T-helper 2 cell (primary cell): ENCODE measurements at places on chromosomes 6 and 20.

DNA sequence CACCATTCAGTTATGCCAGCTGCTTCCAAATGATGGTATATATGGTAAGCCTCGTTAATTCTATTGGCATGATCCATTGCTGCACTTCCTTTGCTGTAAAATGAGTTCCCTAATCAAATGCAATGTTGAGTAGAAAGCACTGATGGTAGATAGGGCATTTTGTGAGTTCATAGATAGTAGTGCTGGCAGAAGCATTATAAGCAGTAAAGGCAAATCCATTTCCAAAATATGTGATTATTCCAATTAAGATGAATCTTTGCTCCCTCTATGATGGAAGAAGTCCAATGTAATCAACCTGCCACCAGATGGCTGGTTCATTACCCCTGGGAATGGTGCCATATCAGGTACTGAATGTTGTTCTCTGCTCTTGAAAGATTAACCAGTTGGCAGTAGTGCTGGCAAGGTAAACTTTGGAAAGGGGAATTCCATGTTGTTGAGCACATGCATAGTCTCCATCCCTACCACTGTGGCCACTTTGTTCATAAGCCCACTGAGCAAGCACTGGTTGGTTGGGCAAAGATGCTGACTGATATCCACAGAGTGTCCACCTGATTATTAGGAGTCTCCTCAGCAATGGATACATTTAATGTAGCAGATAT lies 5.6 kb upstream of the TBPL1 start:
- no peak for DNase-seq

DNA sequence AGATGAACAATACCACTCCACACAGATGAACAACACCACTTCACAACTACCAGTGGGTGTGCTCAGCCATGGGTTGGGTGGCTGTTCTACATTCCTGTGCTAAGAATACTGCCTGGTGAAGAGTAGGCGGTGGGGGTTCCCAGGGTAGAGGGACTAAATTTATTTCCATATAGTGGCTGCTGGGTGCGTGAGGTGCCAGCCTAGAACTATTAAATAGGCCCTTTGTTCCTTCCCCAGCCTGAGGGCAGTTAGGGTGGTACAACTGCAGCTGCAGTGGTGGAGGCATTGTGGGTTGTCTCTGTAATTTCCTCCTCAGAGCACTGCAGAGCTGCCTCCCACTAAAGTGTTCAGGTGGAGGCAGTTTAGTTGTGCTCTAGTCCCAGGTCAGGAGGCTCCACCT lies 618.4 kb downstream of the MMUT start:
- DNase-seq: no peak

GRCh38 chr20:54661880-54662465 lies 186.6 kb downstream of the DOK5 start:
- DNase-seq: no peak

DNA sequence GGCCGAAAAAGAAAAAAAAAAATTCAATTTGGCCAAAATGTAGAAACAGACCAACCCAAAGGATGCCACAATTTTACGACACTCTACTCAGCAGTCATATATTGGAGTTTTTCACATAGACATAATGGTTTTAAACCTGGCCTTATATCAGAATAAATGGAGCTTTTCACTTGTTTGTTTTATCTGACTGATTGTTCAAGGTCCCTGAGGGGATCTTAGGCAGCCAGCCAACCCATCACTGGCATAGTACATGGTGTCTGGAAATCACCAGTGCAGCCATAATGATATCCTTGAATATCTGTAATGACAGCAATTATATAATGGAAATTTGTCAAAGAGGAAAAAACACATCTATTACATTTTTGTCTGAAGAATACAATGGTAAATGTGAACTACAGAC lies 96.9 kb downstream of the PRSS35 start:
- DNase-seq: no peak

DNA sequence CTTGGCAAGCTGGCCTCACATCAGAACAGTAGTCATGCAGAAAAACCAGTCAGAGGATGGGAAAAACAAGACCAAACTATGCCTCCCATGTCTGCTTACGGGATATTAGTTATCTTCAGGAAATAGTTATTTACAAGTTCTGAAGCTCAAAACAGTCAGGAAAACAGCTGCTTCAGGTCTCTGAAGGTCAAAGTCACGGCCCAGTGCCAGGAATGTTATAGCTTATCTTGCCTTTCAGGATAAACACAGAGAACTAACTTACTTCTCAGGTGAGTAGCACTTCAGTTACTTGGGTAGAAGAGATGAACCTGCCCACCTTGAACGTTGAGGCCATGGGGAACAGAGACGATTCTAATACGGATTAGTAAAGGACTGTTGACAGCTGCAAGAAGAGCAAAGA lies 310.7 kb downstream of the KIF16B start:
- no peak for DNase-seq

DNA sequence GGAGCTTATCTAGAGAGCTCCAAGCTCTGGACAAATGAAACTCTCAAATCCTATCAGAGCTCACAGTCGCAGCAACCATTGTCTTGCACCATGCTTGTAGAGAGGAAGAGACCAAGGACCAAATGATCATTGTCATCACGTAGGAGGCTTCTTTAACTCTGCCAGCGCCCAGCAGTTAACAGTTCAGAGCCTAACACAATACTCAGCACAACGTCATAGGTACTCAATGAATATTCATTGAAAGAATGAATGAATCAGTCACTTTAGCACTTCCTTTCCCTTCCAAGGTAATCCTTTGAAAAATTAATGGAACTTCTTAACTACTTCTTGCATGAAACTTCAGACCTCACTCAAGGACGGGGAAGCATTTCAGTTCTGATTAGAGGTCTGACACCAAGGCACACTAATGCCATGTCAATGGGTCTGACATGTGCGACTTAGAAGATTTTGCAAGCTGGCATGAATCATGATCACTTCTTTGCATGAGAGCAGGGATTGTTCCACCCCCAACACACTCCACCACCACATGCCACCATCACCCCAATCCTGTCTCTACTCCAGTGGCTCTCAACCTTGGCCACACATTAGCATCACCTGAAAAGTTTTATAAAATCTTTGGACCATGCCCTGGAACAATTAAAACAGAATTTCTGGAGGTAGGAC lies 45.1 kb downstream of the KHDC1L start:
- no peak for DNase-seq

- DNase-seq: no peak
These were observed 32.2 kb downstream of the CARMIL1 start for GRCh38 chr6:25311331-25311840.

- DNase-seq: no peak
These were observed 4.0 kb upstream of the BMP7 start for GRCh38 chr20:57270204-57270984.

- peak; percentile 9 for DNase-seq
These were observed 46.9 kb upstream of the TRIM26 start for GRCh38 chr6:30260036-30260504.

GRCh38 chr6:138105880-138106664 lies 1.1 kb downstream of the PERP start:
- no peak for DNase-seq
